Thymus (tissue), 14 donors: ENCODE measurements at places on chromosomes 7 and 10. TPM values are rescaled to one million over a fixed set of nuclear protein-coding genes. Genes with fewer than 3 reads are reported as not detected.

Gene ABCB4
- 0.71 TPM for total RNA-seq

Gene GPR15LG
- 0.38 TPM for total RNA-seq

Gene DYNC1I1
- total RNA-seq: 2.5 TPM

Gene NPY
- total RNA-seq: 0.71 TPM

Gene CHST3
- total RNA-seq: 5.9 TPM

Gene POLR2J2
- total RNA-seq: 1.3 TPM

Gene STEAP1B
- 1.4 TPM for total RNA-seq

Gene MSMB
- total RNA-seq: 1.1 TPM

Gene CCL24
- 0.19 TPM for total RNA-seq

Gene TMEM225B
- 1.5 TPM for total RNA-seq

Gene LRMDA
- total RNA-seq: 2.5 TPM

Gene KCNIP2
- 0.85 TPM for total RNA-seq

Gene EVX1
- not detected for total RNA-seq

Gene CALHM2
- 3.6 TPM for total RNA-seq

Gene RPEL1
- total RNA-seq: 0.05 TPM

Gene PIP
- 0.28 TPM for total RNA-seq

Gene MRLN
- 0.47 TPM for total RNA-seq

Gene MAT1A
- total RNA-seq: 0.38 TPM

Gene VIPR2
- total RNA-seq: 6.9 TPM

Gene IL6
- 0.24 TPM for total RNA-seq

Gene TSPAN33
- total RNA-seq: 29.2 TPM

Gene HOXA11
- not detected for total RNA-seq

Gene CASTOR2
- 2.5 TPM for total RNA-seq

Gene OR2A14
- total RNA-seq: not detected

Gene KIF20B
- total RNA-seq: 21.6 TPM

Gene PAPOLB
- total RNA-seq: under 0.01 TPM

Gene WAPL
- 50.9 TPM for total RNA-seq

Gene EBLN1
- not detected for total RNA-seq

Gene R3HCC1L
- 20.4 TPM for total RNA-seq

Gene COMTD1
- total RNA-seq: 11.8 TPM

Gene AZGP1
- total RNA-seq: 0.76 TPM

Gene FEZF1
- total RNA-seq: under 0.01 TPM

Gene SPDYE5
- 0.05 TPM for total RNA-seq

Gene PNLIP
- 0.09 TPM for total RNA-seq

Gene BMPER
- 1.0 TPM for total RNA-seq

Gene LIPF
- total RNA-seq: 0.14 TPM

Gene ATG9B
- 1.6 TPM for total RNA-seq

Gene MYL10
- total RNA-seq: not detected

Gene ZNF862
- total RNA-seq: 9.0 TPM

Gene IFRD1
- 23.2 TPM for total RNA-seq

Gene ENTPD1
- 20.5 TPM for total RNA-seq
